ENCODE measurements at places on chromosomes 16 and 17.

- no peak for DNase-seq
Observed at GRCh38 chr17:44970136-44970741, 2.1 kb upstream of the C1QL1 start.

- no peak for DNase-seq
Observed at GRCh38 chr16:86826941-86827340, 248.6 kb downstream of the FOXL1 start.

GRCh38 chr16:77043076-77043475, 147.9 kb upstream of the MON1B start:
- no peak for DNase-seq

- no peak for DNase-seq
Observed at GRCh38 chr16:20675488-20676267, 21.8 kb downstream of the ACSM1 start.

- no peak for DNase-seq
Observed at GRCh38 chr16:79181419-79181818, 419.1 kb downstream of the MAF start.

Data from GM12891 (cell line).